ENCODE measurements at places on chromosomes 16 and 17.

DNA sequence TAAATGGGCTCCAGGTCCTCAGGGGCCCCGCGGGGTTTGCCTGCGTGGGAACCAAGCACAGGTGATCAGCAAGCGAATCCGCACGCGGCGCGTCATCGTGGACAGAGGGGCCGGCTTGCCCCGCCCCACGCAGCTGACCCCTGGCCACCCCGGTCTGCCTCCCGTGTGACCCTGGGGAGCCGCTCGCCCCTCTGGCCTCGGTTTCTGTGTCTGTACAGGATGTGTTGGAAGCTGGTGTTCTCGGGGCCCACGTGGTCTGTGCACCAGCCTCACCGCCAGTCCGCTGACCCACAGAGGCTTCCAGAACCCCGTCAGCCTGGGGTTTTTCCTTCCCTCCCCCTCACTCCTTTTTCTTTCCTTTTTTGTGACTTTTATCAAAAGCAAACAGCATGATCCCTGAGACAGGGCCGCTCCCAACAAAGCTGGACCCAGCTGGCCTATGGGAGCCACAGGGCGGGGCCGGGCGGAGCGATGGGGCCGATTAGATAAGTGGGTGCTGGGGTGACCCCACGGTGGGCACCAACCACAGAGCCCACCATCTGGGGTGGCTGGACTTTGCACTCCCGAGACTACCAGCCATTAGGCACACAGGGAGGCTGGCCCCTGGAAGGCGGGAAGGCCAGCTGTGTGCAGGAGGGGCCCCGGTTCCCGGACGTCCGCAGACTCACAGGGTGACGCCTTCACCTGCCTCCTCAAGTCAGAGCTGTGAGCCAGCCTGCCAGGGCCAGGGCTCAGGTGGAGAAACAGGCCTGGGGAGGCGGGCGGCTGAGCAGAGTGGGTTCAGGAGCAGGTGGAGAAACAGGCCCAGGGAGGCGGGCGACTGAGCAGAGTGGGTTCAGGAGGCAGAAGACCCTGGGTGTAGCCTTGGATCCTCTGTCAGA, 56.0 kb downstream of the ZFPM1 start:
- no peak for DNase-seq

GRCh38 chr17:31721291-31722025, 137.6 kb downstream of the COPRS start:
- DNase-seq = no peak

DNA sequence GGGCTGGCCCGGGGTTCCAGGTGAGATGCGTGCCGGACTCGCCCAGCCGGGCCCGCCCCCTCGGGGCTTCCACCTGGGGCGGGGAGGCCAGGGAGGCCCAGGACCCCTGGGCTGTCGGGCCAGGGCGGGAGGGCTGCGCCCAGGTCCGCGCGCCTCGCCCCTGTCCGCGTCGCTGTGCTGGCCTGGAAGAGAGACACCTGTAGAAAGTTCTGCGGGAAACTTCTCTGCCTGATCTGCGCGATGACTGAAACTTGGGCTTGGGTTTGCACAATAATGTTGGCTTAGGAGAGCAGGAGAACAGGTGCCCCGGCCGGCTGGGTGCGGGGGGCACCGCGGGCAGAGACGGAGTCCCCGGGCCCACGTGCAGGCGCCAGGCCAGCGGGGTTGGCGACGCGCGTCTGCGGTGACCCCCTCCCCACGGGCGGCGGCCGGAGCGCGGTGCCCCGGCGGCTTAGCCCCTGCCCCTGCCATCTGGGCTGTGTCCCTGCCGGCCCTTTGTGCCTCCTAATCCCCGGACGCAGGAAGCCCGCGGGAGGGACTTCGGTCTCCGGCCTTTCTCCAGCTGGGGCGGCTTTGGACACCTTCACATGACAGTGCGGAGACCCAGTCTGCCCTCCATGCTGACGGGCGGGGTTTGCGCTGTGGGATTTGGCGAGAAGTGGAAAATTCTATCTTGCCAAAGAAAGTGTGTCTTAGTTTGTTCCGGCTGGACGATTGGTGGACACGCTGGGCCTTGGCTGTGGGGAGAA, 483 bp downstream of the LLGL2 start:
- DNase-seq = no peak

DNA sequence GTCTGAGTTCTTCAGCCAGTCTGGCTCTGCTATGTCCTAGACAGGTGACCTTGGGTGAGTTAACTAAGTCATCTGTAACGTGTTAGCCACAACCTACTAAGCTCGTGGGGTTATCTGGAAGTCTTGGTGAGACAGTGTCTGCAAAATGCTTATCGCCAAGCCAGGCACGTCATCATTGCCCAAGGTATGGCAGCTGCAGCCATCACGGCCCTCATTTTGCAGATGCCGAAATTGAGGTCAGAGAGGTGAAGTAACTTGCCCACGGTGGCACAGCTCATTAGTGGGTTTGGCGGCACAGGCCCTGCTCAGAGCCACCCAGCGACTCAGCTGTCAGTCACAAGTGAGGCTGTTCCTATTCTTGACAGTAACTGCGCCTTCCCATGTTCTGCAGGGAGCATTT, 79.8 kb downstream of the CMIP start:
- no peak for DNase-seq

GRCh38 chr17:49074851-49075540, 57.6 kb upstream of the B4GALNT2 start:
- no peak for DNase-seq

DNA sequence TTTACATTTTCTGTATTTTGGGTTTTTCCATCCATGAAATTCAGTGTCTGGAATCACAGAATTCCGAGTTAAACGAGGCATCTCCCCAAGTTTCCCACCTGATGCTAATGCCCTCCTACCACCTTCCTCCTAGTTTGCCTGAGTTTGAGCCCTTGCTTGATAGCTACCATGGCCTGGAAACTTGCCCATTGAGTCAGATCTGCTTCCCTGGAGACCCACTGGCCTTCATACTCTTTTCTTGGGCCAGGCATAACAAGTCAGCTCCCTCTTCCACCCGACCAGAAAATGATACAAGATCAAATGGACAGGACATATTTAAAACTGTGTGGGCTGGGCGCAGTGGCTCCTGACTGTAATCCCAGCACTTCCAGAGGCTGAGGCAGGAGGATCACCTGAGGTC, 10.2 kb downstream of the SETD1A start:
- no peak for DNase-seq

GRCh38 chr17:35073991-35074627, 10.6 kb upstream of the RFFL start:
- no peak for DNase-seq
